ENCODE measurements at places on chromosomes 5 and 9.

DNA sequence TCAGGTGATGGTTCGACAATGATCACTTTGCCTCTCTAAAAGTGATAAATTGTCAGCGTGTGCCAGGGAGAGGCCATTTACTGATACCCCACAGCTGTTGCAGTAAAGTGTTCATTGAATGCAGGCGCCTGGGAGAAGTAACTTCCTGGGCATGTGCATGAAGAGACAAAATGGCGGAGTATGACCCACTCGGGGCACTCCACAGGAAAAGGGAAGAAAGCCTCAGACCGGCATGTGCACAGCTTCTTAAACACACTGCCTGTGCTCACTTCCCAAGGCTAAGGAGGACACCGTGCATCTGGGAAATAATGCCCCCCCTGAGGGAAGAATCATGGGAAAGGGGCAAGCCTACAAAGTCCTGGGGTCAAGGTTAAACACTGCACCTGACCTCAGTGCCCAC, 329.5 kb downstream of the ICE1 start:
- no peak for DNase-seq

DNA sequence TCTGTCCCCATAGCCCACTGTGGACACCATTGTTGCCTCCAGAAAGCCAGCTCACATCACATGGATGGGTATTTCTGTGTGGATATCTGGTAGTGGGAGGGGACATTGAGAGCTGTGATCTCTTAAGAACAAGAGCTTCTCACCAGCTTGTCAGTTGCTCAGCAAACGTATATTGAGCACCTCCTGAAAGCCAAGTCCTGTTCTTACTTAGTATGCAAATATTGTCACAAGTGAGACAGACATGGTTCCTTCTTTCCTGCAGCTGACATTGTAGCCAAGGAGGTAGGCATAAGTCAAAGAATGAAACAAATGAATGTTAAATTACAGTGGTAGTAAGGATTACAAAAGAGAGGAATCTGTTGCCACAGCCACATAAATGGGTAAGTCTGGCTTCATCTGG, 3.8 kb downstream of the TCOF1 start:
- no peak for DNase-seq

- no peak for DNase-seq
These were observed 31.2 kb downstream of the KCNMB1 start for GRCh38 chr5:170357955-170358444.

DNA sequence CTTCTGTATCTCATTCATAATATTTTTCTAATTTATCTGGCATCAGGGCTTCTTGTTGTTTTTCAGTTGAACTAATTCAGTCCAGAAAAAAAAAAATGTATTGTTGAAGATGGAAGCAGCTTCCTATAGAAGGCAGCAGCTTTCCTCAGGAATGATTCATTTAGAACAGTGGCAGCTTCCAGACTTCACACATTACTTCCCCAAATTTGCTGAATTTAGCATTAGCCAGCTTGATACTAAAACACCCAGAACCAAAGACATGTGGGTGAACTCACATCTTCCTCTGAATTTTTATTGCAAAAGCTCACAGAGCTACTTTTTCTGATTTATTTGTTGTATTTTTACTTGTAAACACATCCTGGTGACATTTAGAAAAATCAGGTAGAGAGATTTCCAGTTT, 53.8 kb downstream of the HCN1 start:
- no peak for DNase-seq
